ENCODE measurements at places on chromosomes 1 and 21.

- DNase-seq = no peak
These were observed 75.3 kb upstream of the WDR26 start for GRCh38 chr1:224509907-224510306.

DNA sequence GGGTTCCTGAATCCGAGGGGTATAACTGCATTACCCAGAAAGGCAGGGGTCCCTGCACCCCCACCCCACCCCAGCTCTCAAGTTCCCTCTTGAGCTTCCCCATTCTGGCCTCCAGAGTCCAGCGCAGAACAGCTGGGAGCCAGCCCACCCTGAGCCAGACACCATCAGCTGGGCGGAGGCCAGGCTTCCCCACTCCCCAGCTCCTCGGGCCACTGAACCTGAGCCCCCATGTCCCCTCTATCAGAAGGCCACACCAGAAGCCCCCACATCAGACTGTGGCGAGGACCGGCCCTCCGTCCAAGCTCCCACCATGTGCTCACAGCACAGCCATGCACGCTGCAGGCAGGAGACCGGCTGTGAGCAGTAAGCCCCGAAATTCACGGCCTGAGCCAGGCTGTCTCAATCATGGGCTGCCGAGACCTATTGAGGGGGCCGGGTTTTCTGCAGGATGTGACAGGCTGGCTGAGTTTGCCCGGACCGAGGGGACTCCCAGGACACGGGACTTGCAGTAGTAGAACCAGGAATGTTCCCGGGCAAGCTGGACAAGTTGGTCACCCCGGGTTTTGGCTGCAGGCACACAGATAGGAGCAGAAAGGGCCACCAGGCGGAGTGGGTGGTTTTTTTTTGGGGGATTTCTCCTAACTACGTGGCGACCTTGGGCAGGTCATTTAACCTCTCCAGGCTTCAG is 25.5 kb upstream of the TNFRSF1B start:
- DNase-seq = no peak

DNA sequence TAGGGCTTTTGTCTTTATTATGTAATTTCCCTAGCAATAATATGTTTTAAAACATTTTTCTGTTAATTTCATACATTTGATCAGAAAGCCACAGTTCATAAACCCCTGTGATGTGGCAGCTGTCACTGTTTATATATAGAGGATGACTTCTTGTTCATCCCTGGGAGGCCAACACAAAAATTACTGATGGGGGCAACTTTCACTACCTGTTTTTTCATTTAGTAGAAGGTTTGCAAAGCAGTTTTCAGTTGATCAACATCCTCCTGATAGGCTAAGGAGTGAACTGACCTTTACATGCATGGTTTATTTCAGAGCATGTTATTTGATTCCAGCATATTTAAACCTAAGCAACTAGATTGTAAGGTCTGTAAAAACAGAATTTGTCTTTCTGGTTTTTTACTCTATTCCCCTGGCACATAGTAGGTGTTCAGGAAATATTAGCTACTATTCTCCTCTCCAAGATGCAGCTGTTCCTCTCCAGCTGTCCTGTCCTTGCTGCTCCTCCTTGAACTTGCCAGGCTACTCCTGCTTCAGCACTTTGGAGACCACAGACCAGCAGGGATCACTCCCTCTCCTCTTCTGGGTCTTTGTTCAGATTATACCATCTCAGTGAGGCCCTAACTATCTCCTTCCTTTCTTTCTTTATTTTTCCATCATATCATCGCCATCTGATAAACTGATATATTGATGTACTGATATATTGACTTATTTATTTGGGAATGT is 54.7 kb downstream of the ROR1 start:
- DNase-seq = no peak

DNA sequence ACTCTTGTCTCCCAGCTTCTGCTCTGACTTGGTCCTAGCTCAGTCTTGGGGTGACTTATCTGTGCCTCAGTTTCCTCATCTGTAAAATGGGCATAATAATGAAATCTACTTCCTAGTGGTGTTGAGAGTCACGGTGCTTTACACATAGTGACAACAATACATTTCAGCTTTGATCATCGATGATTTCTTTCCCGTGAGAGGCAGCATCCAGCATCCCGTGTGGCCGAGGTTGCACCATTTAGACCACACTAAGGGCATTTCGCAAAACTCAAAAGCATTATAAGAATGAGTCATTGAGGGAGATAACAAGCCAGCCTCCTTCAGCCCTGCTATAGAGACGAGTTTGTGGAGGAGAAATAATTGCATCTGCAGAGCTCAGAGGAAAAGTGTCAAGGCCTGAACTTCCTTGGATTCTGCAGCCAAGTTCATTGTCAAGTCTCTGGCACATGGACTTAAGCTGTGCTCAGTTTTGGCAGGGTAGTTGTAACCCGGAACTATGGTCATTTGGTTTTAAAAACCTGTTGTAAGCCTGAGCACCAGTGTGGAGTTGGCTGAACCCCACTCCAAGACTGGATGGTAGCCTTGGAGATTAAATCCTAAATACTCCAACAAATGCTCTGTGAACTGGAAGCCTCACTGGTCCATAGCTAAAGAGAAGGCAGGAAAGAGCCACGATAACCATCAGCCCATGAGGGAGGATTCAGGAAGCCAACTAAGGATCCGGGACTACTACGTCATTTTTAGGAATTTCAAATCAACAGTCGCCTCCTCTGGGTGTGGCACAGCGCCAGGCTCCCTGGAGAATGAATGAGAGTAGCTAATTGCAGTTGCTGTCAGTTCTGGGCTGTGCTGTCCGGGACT is 64.2 kb downstream of the TCP10L start:
- DNase-seq = no peak

- DNase-seq = no peak
These were observed 36.7 kb upstream of the KIRREL1 start for GRCh38 chr1:157956732-157957131.

DNA sequence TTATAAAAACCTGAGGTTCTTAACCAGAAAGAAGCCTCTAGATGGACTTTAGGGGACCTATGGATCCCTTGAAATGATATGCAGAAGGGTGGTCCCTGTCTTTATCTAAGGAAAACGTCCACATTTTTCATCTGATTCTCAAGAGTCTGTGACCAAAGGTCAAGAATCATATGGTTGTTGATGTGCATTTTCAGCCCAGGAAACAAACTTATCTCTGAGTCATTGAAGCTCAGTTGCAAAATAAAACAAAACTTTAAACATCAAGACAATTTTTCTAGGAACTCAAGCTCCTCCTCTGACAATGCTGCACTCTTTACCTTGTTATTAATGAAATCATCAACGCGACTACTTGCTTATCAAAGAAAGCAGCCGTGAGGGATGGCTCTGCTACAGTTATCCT is 83.3 kb downstream of the TIAM1 start:
- no peak for DNase-seq

DNA sequence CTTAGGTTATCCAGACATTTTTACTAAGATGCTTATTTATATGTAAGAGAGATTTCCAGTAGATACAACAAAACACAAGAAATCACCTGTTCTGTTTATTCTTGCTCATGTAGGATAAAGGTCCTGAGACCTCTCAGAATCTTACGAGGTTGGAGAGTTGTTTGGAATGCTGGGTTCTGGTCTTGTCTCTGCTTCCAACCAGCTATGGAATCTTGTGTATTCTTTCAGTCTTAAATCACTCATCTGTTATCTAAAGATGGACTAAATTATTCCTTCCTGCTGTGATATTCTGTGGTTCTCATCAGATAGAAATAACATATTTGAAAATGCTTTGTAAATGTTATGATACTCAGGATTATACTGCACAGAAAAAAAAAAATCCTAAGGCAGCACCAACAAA is 21.3 kb downstream of the GNAT2 start:
- DNase-seq = no peak

GRCh38 chr1:92933459-92933858 is 27.8 kb downstream of the DIPK1A start:
- no peak for DNase-seq
